Activated CD4-positive, alpha-beta T cell treated with anti-CD3 and anti-CD28 coated beads for 36 hours (primary cell): ENCODE measurements at places on chromosomes 16 and 17.
A peak's percentile ranks its signal among the peaks of the same experiment; 100 is the strongest.

- peaks cover 9% of the 10 kb centered on the region for H3K4me1 ChIP-seq
- no peaks in the 10 kb centered on the region for H3K36me3 ChIP-seq
- H3K4me3 ChIP-seq: no peak within 1 kb of the TSS
These were observed at the start of gene CD300C for GRCh38 chr17:74545843-74546230. TSS of gene CD300C (minus strand) at chr17:74546115. CDS start at chr17:74545782, 333 bp downstream.

- H3K27ac ChIP-seq: no peak overlapping the region
- peaks cover 39% of the 10 kb centered on the region for H3K36me3 ChIP-seq
- H3K4me1 ChIP-seq: no peaks in the 10 kb centered on the region
- H3K27me3 ChIP-seq: no peaks in the 10 kb centered on the region
- no peak overlapping the region for H3K4me3 ChIP-seq
These were observed 48.3 kb upstream of the C17orf78 start for GRCh38 chr17:37327341-37328090.

DNA sequence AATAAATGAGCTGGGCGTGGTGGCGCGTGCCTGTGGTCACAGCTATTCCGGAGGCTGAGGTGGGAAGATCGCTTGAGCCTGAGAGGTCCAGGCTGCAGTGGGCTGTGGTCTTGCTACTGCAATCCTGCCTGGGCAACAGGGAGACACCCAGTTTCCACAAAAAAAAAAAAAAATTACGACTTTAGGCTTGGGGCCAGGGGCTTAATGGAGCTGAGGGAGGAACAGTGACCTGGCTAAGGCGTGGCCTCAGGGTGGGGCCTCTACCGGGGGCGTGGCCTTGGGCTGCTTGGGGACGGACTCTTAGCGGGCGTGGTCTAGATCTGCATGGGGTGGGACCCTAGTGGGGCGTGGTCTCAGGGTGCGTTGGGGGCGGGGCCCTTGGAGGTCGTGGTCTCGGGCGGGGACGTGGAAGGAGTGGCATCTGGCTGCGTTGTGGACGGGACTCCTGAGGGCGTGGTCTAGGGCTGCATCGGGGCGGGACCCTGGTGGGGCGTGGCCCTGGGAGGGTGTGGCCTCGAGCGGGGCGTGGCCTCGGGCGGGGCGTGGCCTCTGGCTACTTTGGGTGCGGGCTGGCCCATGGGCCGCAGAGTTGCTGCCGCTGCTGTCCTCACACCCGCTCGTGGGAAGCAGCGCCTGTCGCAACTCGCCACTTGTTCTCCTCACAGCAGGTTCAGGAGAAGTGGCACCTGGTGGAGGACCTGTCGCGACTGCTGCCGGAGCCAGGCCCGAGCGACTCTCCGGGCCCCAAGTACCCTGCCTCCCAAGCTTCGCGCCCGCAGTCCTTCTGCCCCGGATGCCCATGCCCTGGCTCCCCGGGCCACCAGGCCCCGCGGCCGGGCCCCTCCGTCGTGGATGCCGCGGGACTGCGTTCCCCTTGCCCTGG, 5.8 kb upstream of the C17orf99 start:
- peak overlapping the region; percentile 34 for H3K4me3 ChIP-seq
- no peaks in the 10 kb centered on the region for H3K27me3 ChIP-seq

- no peaks in the 10 kb centered on the region for H3K27me3 ChIP-seq
- no peak for DNase-seq
- H3K4me1 ChIP-seq: peaks cover 46% of the 10 kb centered on the region
- peak overlapping the region; percentile 96 for H3K27ac ChIP-seq
- H3K4me3 ChIP-seq: peak overlapping the region; percentile 85
These were observed 1.4 kb downstream of the SRSF2 start for GRCh38 chr17:76735586-76736348.

- no peaks in the 10 kb centered on the region for H3K4me1 ChIP-seq
- H3K36me3 ChIP-seq: no peaks in the 10 kb centered on the region
- H3K27me3 ChIP-seq: no peaks in the 10 kb centered on the region
- no peak overlapping the region for H3K27ac ChIP-seq
- no peak for DNase-seq
- H3K4me3 ChIP-seq: no peak overlapping the region
These were observed 33.6 kb downstream of the TRPV3 start for GRCh38 chr17:3524024-3524423.

DNA sequence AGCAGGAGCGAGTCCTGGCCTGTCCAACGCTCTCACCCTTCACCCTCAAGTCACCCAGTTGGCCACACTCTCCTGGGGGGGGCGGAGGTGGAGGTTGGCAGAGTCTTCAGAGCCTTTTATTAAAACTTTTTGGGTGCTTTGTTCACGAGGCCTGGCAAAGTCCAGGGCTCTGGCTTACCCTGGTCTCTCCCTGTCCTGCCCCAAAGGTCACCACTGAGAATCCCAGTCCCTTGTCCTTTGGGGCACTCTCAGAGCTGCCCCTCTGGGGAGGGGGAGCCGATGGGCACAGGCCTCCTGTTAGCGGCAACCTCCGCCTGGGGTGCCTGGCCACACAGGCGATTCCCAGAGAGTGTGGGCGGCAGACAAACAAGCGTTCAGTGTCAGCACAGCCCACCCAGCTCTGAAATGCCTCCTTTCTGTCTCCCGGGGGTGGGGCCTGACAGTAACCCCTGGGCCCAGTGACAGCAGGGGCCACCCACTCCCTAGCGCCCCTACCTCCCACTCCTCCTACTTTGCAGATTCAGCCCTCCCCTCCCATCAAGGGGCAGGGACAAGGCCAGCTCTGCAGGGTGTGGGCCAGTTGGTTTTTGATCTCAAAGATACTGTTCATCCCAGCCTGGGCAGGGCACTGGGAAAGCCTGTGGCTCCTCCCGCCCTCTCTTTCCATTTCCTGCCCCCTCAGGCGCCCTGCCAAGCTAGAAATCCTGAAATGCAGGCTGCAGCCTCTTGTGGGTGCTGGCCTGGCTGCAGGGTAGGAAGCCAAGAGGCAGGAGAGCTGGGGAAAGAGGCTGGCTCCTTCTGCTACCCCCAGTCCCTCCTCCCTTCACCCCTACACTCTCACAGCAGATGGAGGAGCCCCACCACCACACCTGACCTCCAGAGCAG, 36.6 kb upstream of the EMP2 start:
- DNase-seq: no peak
- peaks cover 11% of the 10 kb centered on the region for H3K27me3 ChIP-seq
- no peak overlapping the region for H3K4me3 ChIP-seq
- no peaks in the 10 kb centered on the region for H3K36me3 ChIP-seq
- peaks cover 2% of the 10 kb centered on the region for H3K4me1 ChIP-seq

- H3K27me3 ChIP-seq: peaks cover 41% of the 10 kb centered on the region
- no peak for DNase-seq
- H3K4me1 ChIP-seq: peaks cover 3% of the 10 kb centered on the region
These were observed 3.3 kb downstream of the MARCHF10 start for GRCh38 chr17:62804822-62805221.

- peak overlapping the region; percentile 97 for H3K4me3 ChIP-seq
- H3K27me3 ChIP-seq: no peaks in the 10 kb centered on the region
- H3K4me1 ChIP-seq: peaks cover 61% of the 10 kb centered on the region
- peak; percentile 44 for DNase-seq
- H3K27ac ChIP-seq: peak overlapping the region; percentile 69
These were observed 1.7 kb upstream of the DVL2 start for GRCh38 chr17:7235693-7236665.

GRCh38 chr17:67461228-67461780, 84.2 kb downstream of the PITPNC1 start:
- peaks cover 68% of the 10 kb centered on the region for H3K4me1 ChIP-seq
- no peak overlapping the region for H3K4me3 ChIP-seq
- no peaks in the 10 kb centered on the region for H3K27me3 ChIP-seq
- peak overlapping the region; percentile 93 for H3K27ac ChIP-seq
- H3K36me3 ChIP-seq: peaks cover 20% of the 10 kb centered on the region

- H3K27me3 ChIP-seq: no peaks in the 10 kb centered on the region
- H3K27ac ChIP-seq: peak overlapping the region; percentile 92
- DNase-seq: peak; percentile 61
- H3K4me1 ChIP-seq: peaks cover 50% of the 10 kb centered on the region
These were observed 1.0 kb downstream of the RNF166 start for GRCh38 chr16:88705076-88705684.

DNA sequence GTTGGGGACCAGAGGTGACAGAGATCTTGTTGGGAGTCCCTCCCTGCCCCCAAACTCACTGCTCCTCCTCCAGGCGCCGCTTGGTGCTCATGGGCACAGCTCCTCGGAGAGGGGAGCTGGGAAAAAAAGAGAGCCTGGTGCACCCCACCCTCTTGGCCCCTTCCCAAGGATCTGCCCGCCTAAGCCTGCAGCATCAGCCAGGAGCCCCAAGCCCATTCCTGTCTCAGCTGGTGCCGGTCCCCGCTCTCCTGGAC, 400 bp downstream of the HCFC1R1 start:
- DNase-seq: peak; percentile 66
- H3K27ac ChIP-seq: peak overlapping the region; percentile 97
- peaks cover 4% of the 10 kb centered on the region for H3K27me3 ChIP-seq
- H3K4me3 ChIP-seq: peak overlapping the region; percentile 74
- peaks cover 14% of the 10 kb centered on the region for H3K36me3 ChIP-seq

DNA sequence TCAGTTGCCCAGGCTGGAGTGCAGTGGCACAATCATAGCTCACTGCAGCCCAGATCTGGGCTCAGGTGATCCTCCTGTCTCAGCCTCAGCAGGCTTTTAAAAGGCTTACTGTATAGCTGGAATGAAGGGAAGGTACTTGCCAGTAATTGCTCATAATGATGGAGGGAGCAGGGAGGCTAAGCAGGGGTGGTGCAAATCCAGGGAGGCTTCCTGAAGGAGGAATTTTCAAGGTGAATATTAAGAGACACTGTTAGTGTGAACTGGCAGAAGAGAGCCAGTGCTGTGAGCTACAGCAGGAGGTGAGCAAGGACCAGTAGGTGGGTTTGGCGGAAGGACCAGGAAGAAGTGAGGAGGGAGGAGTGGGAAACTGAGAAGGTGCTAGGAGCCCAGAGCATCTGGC, 24.7 kb downstream of the CRHR1 start:
- H3K27ac ChIP-seq: no peak overlapping the region
- H3K4me3 ChIP-seq: no peak overlapping the region
- H3K27me3 ChIP-seq: peaks cover 18% of the 10 kb centered on the region
- H3K36me3 ChIP-seq: no peaks in the 10 kb centered on the region
- no peak for DNase-seq
- no peaks in the 10 kb centered on the region for H3K4me1 ChIP-seq

DNA sequence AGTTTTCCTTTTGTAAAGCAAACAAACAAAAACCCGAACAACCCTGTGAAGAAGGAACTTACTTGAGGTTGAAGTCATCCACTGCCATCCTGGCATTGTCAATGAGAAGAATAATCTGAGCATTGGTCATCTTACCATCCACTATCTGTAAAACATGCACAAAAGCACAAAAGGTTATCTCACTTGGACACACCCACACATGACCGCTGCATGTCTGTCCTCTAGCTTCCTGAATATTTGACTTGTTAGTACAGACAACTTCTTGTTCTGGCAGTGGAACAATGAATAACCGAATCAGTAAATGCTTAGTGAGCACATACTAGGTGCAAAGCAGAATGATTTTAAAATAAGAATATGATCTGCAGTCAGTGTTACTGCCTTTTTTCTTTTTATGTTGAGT, 6.1 kb downstream of the KRT23 start:
- H3K4me3 ChIP-seq: no peak overlapping the region
- DNase-seq: no peak
- H3K27ac ChIP-seq: no peak overlapping the region
- H3K36me3 ChIP-seq: no peaks in the 10 kb centered on the region

GRCh38 chr16:80369138-80369958, 171.4 kb upstream of the DYNLRB2 start:
- H3K4me1 ChIP-seq: no peaks in the 10 kb centered on the region
- peak; percentile 16 for DNase-seq
- no peaks in the 10 kb centered on the region for H3K27me3 ChIP-seq
- no peaks in the 10 kb centered on the region for H3K36me3 ChIP-seq
- no peak overlapping the region for H3K4me3 ChIP-seq

GRCh38 chr17:18025241-18025944, 13.6 kb downstream of the ATPAF2 start:
- no peaks in the 10 kb centered on the region for H3K27me3 ChIP-seq
- H3K27ac ChIP-seq: peak overlapping the region; percentile 23
- H3K4me3 ChIP-seq: no peak overlapping the region
- H3K4me1 ChIP-seq: peaks cover 13% of the 10 kb centered on the region
- peaks cover 11% of the 10 kb centered on the region for H3K36me3 ChIP-seq
- DNase-seq: peak; percentile 64

DNA sequence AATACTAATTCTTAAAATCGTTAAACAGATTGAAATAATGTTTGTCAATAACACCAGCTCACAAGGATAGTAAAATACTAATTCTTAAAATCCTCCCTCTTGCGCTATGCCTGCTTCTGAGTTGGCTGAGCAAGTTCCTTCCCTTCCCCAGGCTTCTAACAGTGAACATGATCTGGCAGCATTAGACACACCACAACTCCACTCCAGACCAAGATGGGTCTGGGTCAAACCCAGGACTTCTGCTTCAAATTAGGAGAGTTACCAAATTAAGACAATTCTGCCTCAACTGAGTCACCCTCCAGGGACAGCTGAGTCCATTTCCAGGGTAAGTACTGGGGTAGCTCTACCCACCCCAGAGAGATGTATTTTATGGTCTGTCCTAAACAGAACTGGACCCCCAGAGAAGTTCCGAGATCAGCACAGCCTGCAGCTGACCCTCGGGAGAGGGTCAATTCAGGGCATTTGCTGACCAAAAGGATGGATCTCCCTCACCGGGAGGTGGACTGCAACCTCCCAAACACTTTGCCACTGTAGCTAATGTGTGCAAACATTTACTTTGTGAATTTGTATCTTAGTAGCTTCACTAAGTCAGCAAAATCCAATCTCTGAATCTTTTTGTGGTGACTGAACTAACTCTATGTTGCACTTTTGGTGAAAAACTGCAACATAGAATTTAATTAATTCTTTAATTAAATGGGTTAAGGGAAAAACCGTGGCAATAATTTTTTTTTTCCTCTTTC, 48.8 kb downstream of the ADCY9 start:
- peaks cover 6% of the 10 kb centered on the region for H3K36me3 ChIP-seq
- DNase-seq: no peak
- H3K27ac ChIP-seq: no peak overlapping the region
- no peak overlapping the region for H3K4me3 ChIP-seq
- no peaks in the 10 kb centered on the region for H3K27me3 ChIP-seq

DNA sequence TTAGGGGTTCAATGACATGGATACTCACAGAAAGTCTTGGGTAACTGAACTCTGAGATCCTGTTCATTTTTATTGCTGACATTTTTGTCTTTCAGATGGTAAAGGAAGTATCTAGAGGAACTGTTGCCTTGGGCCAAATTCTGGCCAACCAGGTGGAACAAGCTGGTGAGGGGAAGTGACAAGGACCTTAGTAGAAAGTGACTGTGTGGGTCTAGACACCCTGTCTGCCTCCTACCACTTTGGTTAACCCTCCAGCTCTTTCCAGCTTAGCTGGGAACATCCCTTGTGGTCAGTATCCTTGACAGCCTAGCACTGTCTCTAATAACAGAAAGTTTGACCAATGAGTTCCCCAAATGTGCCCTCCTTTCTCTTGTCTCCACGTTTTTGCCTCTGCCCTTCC, 28.8 kb upstream of the PRKCB start:
- DNase-seq: no peak
- H3K4me1 ChIP-seq: peaks cover 12% of the 10 kb centered on the region
- no peaks in the 10 kb centered on the region for H3K36me3 ChIP-seq
- H3K4me3 ChIP-seq: no peak overlapping the region
- H3K27ac ChIP-seq: no peak overlapping the region
- H3K27me3 ChIP-seq: no peaks in the 10 kb centered on the region

- no peaks in the 10 kb centered on the region for H3K27me3 ChIP-seq
- no peaks in the 10 kb centered on the region for H3K4me1 ChIP-seq
- no peak overlapping the region for H3K27ac ChIP-seq
- H3K4me3 ChIP-seq: no peak overlapping the region
These were observed 41.1 kb downstream of the KIAA0753 start for GRCh38 chr17:6599364-6599763.
